Activated CD8-positive, alpha-beta memory T cell treated with anti-CD3 and anti-CD28 coated beads, Interleukin-2, amount 10 ng/mL, durations not matched to agents 7 days and 5 days (primary cell): ENCODE measurements at places on chromosomes 12 and 14. TPM values are rescaled to one million over a fixed set of nuclear protein-coding genes. Genes with fewer than 3 reads are reported as not detected.
A peak's percentile ranks its signal among the peaks of the same experiment; 100 is the strongest.

Gene SAMD15
- total RNA-seq = 0.12 TPM

Gene TROAP
- 89.5 TPM for total RNA-seq

Gene GLIPR1L1
- total RNA-seq = not detected

DNA sequence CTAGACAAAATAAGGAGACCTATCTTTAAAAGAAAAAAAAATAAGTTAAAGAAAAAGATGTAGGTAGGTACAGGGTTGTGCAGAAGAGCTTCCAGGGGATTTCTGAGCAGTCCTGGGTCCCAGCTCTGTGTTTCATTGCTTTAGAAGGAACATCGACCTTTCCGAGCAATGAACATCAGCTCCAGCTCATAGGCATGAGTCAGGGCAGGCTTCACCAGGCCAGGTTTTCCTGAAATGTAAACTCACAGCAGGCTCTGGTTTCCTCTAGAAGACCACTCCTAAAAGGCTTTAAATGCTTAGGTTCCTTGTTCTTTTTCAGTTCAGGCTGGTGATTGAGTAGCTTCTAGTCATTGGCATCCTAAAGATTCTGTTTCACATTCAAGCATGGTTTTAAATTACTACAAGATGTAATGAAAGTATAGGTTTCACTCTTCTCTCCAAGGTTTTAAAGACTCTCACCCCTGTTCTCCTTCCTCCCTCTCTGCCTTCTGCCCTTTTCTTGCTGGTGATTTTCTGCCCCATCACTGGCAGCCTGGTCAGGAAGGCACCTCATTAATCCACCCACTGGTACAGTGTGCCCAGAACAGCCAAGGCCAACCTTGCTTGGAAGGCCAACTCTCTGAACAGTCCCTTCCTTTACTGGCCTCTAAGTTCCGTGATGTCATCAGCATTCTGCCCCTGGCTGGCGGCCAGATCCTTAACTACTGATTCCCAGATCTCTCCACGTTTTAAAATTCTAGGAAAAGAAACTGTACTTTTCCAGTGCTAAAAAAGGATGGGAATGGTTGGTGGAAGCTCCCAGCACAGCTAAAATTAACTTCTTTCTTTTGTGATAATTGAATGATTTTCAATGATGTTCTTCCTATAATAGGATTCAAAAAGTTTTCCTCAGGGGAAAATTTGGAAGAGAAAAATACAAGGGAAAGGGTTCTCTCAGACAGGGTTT lies 109.4 kb upstream of the HIF1A start:
- peaks cover 12% of the 10 kb centered on the region for H3K36me3 ChIP-seq
- no peak overlapping the region for H3K4me3 ChIP-seq
- H3K4me1 ChIP-seq = peaks cover 27% of the 10 kb centered on the region
- no peak overlapping the region for H3K27ac ChIP-seq
- no peak for DNase-seq

DNA sequence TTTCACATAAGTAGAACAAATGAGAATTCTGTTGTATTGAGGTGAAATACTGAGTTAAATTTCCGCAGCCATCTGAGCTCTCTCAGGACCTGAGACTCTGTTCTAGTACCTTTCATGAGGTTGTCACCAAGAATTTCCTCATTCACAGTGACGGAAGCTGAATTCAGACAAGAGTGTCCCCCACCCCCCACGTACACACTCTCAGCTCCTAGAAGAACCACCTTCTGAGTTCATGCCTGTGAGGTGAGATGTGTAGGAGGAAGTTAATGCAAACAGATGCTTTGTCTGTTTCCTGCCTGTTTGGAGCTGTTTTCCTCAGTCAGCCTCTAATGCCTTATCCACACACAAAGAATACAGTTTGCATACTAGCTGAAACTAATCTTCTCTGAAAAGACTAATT lies 18.2 kb downstream of the BICDL1 start:
- peaks cover 64% of the 10 kb centered on the region for H3K4me1 ChIP-seq
- peak overlapping the region; percentile 95 for H3K27ac ChIP-seq
- H3K36me3 ChIP-seq = peaks cover 31% of the 10 kb centered on the region

GRCh38 chr12:29710104-29710503 lies 73.6 kb downstream of the TMTC1 start:
- H3K36me3 ChIP-seq = no peaks in the 10 kb centered on the region
- H3K4me3 ChIP-seq = no peak overlapping the region
- H3K27me3 ChIP-seq = no peaks in the 10 kb centered on the region
- H3K27ac ChIP-seq = no peak overlapping the region
- no peaks in the 10 kb centered on the region for H3K4me1 ChIP-seq

- no peaks in the 10 kb centered on the region for H3K36me3 ChIP-seq
- DNase-seq = no peak
- H3K4me3 ChIP-seq = no peak overlapping the region
- no peaks in the 10 kb centered on the region for H3K4me1 ChIP-seq
- H3K27ac ChIP-seq = no peak overlapping the region
These were observed 76.4 kb upstream of the FOXN3 start for GRCh38 chr14:89493406-89493805.

GRCh38 chr12:131443019-131444000 lies 267.6 kb upstream of the SFSWAP start:
- H3K36me3 ChIP-seq = no peaks in the 10 kb centered on the region
- no peaks in the 10 kb centered on the region for H3K27me3 ChIP-seq
- no peak overlapping the region for H3K4me3 ChIP-seq
- no peaks in the 10 kb centered on the region for H3K4me1 ChIP-seq
- no peak for DNase-seq

DNA sequence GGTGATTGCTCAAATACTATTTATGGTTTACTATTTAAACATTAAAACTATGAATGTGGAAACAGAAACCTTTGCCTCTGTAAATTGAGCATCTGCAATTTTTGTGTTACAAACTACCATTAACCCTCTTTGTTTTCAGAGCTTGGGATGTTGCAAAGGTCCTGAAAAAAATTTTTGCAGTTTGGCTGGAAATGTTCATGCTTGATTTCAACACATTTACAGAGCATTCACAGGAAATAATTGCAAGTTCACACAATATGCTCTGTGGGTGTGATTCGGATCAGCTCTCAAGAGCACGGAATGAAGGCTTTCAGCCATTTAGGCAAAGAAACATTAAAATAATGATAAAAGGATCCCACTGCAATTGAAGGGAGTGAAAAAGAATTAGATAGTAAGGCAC lies 232.9 kb downstream of the ATP23 start:
- DNase-seq = no peak
- peaks cover 13% of the 10 kb centered on the region for H3K27me3 ChIP-seq
- no peak overlapping the region for H3K27ac ChIP-seq

DNA sequence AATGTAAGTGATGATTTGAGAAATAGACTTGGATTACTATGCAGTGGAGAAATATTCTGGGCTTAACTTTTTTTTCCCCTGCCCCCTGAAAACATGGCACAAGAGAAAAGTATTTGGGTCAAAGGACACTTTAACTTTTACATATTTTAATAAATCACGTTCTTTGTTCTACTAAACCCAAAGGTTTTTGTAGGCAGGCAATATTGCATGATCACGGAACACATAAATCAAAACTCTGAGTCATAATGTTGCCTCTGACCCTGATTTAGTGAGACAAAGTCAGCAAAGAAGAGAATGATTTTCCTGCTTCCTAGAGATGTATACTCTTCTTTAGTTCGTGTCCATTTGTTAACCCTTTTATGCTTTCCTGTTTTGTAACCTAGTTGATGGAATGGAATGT lies 38.0 kb downstream of the ABCD2 start:
- no peak overlapping the region for H3K4me3 ChIP-seq
- no peaks in the 10 kb centered on the region for H3K27me3 ChIP-seq
- H3K27ac ChIP-seq = no peak overlapping the region
- H3K4me1 ChIP-seq = peaks cover 2% of the 10 kb centered on the region
- DNase-seq = no peak

DNA sequence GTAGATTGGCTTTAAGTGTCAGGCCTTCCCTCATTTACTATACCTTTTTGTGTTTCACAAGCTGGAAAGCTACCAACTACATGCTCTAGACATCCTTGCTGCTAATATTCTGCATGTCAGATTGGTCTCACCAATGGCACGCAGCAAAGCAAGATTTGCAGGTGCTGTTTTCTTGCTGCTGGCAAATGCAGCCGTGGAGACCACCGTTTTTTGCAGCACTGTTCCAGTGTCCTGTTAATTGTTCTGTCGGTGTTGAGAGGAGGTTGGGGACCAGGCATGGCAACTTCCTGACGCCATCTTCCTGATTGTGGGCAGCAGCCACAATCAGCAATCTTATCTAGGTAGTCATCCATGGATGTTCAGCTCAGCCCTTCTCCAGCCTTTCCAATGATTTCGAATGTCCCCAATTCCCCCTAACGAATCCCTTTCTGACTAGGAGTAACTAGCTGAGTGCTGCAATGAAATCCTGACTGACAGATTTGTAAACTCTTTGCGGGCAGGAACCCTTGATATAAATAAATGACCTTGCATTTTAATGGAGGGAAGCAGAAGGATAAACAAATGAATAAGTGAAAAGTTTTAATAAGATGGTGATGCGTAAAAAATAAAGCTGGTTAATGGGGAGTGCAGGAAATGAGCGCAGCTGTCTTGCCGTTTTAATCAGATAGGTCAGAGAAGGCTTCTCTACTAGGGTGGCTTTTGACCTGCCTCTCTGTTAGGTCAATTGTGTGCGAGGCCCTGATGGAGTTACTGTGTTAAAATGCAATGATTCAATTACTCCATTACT lies 574 bp upstream of the CRADD start:
- H3K4me3 ChIP-seq = peak overlapping the region; percentile 96
- peaks cover 14% of the 10 kb centered on the region for H3K27me3 ChIP-seq
- H3K36me3 ChIP-seq = peaks cover 5% of the 10 kb centered on the region

DNA sequence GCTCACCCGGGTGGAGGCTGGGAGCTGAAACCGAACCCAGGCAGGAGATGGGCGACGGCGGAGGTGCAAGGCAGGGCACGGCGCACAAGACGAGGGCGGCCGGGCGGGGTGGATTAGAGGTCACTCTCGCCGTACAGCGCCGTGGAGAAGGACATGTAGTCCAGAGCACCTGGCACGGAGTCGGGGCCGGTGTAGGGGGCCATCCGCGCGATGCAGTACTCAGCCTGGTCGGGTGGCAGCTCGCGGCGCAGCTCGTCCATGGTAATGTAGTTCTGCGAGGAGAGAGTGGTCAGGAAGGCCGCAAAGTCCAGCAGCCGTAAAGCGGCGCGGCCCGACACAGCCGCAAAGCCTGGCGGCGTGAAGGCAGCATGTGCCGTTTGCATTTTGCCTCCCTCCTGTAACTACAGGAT lies 81.9 kb upstream of the ZFP36L1 start:
- no peak for DNase-seq
- no peaks in the 10 kb centered on the region for H3K36me3 ChIP-seq
- H3K27me3 ChIP-seq = no peaks in the 10 kb centered on the region
- no peak overlapping the region for H3K4me3 ChIP-seq
- H3K27ac ChIP-seq = no peak overlapping the region

DNA sequence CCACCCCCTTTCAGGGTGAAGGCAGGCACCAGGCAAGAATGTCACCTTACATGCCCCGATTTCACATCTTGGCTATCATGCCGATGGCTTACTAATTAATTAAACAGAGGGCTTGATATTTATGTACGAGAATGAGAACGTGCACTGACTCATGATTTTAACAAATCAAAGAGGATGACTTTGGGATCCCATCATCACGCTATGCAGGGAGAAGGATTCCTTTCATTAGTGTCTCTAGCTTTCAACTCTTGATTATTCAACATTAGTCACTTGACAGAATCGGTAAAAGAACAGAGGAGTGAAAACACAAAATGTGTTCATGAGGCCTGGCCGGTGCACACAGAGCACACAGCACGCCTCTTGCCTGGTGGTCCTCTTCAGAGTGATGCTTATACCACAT lies 80.6 kb downstream of the PRKAB1 start:
- no peak overlapping the region for H3K27ac ChIP-seq
- no peaks in the 10 kb centered on the region for H3K4me1 ChIP-seq
- no peak for DNase-seq
- H3K36me3 ChIP-seq = peaks cover 77% of the 10 kb centered on the region
- no peak overlapping the region for H3K4me3 ChIP-seq

DNA sequence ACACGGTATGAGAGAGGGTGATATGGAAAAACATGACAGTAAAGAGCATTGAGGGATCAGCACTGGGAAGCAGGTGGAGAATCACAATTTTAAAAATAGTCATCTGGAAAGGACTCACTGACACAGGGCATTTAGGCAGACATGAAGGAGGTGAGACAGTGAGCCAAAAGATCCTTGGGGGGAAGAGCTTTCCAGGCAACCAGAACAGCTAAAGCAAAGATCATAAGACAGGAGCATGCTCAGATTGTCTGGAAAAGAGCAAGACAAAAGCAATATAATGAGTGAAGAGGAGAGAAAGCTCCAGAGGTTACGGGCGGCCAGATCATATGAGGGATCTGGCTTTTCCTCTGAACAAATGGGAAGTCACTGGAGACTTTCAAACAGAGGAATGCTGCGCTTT lies 63.9 kb downstream of the DENND5B start:
- no peaks in the 10 kb centered on the region for H3K36me3 ChIP-seq
- peaks cover 4% of the 10 kb centered on the region for H3K4me1 ChIP-seq
- no peak overlapping the region for H3K27ac ChIP-seq
- DNase-seq = no peak

- H3K4me1 ChIP-seq = no peaks in the 10 kb centered on the region
- no peak for DNase-seq
- H3K4me3 ChIP-seq = no peak overlapping the region
- no peaks in the 10 kb centered on the region for H3K36me3 ChIP-seq
These were observed 188.3 kb downstream of the GXYLT1 start for GRCh38 chr12:41956353-41956752.

- no peaks in the 10 kb centered on the region for H3K36me3 ChIP-seq
- H3K27me3 ChIP-seq = no peaks in the 10 kb centered on the region
- H3K4me3 ChIP-seq = no peak overlapping the region
- no peaks in the 10 kb centered on the region for H3K4me1 ChIP-seq
- no peak for DNase-seq
- H3K27ac ChIP-seq = no peak overlapping the region
These were observed 136.8 kb downstream of the KCNH5 start for GRCh38 chr14:62908506-62908905.

- H3K27me3 ChIP-seq = no peaks in the 10 kb centered on the region
- peaks cover 3% of the 10 kb centered on the region for H3K36me3 ChIP-seq
- no peak overlapping the region for H3K4me3 ChIP-seq
- peaks cover 16% of the 10 kb centered on the region for H3K4me1 ChIP-seq
- DNase-seq = no peak
- H3K27ac ChIP-seq = no peak overlapping the region
These were observed 236.1 kb upstream of the PLEKHG7 start for GRCh38 chr12:92466391-92467305.

- no peaks in the 10 kb centered on the region for H3K27me3 ChIP-seq
- H3K4me3 ChIP-seq = no peak overlapping the region
- no peaks in the 10 kb centered on the region for H3K4me1 ChIP-seq
These were observed 74.6 kb downstream of the FRMD6 start for GRCh38 chr14:51726166-51726899.

- peak overlapping the region; percentile 40 for H3K27ac ChIP-seq
- no peak for DNase-seq
- H3K4me1 ChIP-seq = peaks cover 17% of the 10 kb centered on the region
- H3K27me3 ChIP-seq = peaks cover 92% of the 10 kb centered on the region
These were observed 2.6 kb upstream of the GSC start for GRCh38 chr14:94772548-94772947.
